ENCODE measurements at places on chromosomes 7 and 10.

DNA sequence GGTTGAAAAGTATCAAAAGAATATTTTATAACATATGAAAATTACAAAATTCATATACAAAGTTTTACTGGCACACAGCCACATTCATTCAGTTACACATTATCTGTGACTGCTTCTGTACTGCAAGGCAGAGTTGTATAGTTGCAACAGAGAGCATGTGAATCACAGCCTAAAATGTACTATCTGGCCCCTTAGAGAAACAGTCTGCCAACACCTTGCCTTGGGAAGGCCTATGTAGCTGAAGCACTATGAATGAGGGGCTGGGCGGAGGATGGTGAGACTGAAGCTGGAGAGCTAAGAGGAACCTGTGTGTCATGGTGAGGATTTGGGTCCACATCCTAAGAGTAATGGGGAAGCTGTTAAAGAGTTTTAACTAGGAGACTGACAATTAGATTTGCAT is 35.7 kb downstream of the PDZD8 start:
- peak; percentile 59 for DNase-seq

GRCh38 chr10:27660711-27661110 is 84.9 kb downstream of the MKX start:
- no peak for DNase-seq

DNA sequence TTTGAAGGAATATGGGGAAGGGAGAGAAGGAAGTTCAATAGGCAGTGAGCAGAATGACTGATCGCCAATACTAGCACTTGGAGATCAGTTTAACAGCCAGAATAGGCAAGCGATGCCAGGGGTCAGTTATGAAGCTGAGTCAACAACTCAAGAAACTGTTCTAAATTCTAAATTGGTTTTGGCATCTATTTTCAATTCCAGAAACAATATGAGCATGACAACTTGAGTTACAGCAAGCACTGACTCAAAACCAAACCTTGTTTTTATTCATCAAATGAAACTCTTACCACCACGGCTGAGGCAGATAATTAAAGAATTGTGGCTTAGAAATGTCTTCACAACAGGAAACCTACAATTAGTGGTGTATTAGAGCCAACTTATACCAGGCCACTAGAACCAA is 180.5 kb upstream of the ASAH2 start:
- DNase-seq: peak; percentile 75

DNA sequence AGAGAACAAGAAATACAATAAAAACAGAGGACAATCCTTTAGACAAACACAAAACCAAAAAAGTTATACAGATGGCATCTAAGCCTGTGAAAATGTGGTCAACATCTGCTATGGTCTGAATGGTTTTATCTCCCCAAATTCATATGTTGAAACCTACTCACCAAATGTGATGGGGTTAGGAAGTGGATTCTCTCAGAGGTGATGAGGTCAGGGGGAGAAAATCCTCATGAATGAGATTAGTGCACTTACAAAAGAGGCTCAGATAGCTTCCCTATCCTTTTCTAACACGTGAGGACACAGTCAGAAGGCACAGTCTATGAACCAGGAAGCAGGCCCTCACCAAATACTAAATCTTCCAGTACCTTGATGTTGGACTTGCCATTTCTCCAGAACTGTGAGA is 147.8 kb upstream of the GPR22 start:
- no peak for DNase-seq

DNA sequence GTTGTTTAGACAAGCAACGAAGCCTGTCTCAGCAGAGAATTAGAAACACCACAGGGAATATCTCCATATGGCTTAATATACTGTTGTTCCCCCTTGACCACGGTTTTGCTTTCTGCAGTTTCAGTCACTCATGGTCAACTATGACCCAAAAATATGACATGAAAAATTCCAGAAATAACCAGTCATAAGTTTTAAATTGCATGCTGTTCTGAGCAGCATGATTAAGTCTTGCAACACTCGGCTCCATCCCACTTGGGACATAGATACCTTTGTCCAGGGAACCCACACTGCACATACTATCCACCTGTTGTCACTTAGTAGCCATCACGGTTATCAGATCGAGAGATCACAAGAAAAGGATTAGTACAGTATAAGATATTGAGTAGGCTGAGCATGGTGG is 60.7 kb upstream of the FOXK1 start:
- DNase-seq: peak; percentile 62

GRCh38 chr7:1922071-1922869 is 252.2 kb downstream of the ELFN1 start:
- DNase-seq: peak; percentile 88

GRCh38 chr10:75108684-75109458 is 2.6 kb upstream of the SAMD8 start:
- no peak for DNase-seq

GRCh38 chr7:139992353-139993044 is 70.3 kb downstream of the PARP12 start:
- DNase-seq: no peak

GRCh38 chr10:27746397-27747095 is 927 bp upstream of the MKX start:
- DNase-seq: no peak

DNA sequence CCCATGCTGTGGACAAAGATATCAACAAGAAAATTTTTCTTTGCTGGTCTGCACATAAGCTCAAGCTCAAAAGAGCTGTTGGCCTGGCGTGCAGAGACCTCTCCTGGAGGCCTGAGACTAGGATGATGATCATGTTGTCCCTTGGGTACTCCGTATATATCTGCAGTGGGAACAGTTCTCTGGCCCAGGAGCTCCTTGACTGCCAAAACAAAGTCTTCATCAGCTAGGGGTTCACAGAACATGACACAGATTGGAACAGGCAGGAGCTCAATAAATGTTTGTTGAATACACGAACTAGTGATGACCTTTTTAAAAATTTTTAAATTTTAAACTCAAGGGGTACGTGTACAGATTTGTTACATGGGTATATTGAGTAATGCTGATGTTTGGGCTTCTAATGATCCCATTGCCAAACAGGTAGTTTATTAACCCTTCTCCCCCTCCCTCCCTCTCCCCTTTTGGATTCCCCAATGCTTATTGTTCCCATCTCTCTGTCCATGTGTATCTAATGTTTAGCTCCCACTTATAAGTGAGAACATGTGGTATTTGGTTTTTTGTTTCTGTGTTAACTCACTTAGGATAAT is 49.1 kb downstream of the ZNF783 start:
- no peak for DNase-seq

DNA sequence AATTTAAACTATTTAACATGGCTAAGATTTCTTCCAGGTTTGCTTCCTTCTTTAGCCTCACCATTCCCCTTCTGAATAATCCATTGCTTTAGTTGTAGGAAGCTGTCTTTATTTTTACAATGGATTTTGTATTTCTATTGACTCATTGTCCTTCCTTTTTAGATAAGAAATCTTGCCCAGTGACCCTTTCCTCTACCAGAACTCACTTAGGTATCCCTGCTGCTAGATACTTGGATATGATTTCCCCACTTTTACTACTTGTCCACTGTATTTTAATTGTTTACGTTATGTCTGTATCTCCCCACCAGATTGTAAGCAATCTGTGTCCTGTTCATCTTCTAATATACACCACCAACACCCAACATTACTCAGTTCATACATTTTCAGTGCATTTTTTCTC is 47.7 kb upstream of the MDFIC start:
- no peak for DNase-seq

GRCh38 chr10:20726381-20726780 is 170.7 kb downstream of the NEBL start:
- DNase-seq: no peak

DNA sequence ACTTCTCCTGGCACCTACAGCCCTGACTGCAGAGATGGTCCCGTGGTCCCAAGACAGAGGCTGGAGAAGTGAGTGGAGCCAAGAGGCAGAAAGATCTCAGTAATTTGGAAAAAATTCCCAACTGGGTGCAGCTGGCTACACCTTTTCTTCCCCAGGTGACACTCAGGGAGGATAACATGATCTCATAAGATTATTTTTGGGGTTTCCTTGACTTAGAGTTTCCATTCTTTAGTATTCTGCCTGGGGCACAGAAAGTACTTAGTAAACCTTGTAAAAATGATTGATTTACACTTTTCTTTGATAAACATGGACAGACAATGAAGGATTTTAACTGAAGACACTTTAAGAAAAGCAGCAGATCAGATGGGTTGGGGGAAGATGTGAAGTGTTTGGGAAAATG is 38.6 kb downstream of the HECW1 start:
- no peak for DNase-seq

- no peak for DNase-seq
These were observed 323.3 kb upstream of the ZMIZ1 start for GRCh38 chr10:78745441-78745840.

DNA sequence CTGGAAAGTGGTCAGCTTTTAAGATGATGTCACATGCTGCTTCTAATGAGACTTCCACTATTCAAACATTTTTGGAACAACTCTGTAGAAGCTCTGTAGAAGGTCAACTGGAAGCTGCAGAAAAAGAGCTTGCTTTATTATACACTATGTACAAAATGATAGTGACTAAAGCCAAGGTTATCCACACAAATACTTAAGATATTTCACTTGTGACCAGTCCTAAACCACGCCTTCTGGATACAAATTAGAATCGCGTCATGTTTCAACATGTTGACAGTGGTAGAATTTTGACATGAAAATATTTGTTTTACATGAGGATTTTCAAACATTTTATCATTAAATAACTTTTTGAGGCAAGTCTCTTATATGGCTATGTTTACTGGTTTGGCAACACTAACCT is 499.6 kb upstream of the PHF14 start:
- DNase-seq: peak; percentile 6

DNA sequence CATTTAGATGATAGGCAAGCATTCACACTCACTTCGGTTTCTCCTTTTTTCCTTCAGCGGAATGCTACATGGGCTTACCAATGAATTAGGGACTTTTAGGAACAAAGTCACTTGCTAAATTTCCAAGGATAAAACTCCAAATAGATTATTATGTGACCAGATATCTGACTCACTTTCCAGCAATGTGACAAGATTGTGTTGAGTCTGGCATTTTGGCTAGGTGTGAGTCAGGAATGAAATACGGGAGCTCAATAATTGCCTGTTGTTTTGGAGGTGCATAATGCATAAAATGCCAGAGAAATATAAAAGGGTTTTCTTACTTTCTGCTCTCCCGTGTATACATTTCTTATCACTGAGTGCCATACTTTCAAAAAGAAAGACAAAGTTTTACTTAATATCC is 721.1 kb downstream of the KCNMA1 start:
- no peak for DNase-seq

GRCh38 chr7:92904244-92905131 is 68.1 kb upstream of the CDK6 start:
- DNase-seq: peak; percentile 96

DNA sequence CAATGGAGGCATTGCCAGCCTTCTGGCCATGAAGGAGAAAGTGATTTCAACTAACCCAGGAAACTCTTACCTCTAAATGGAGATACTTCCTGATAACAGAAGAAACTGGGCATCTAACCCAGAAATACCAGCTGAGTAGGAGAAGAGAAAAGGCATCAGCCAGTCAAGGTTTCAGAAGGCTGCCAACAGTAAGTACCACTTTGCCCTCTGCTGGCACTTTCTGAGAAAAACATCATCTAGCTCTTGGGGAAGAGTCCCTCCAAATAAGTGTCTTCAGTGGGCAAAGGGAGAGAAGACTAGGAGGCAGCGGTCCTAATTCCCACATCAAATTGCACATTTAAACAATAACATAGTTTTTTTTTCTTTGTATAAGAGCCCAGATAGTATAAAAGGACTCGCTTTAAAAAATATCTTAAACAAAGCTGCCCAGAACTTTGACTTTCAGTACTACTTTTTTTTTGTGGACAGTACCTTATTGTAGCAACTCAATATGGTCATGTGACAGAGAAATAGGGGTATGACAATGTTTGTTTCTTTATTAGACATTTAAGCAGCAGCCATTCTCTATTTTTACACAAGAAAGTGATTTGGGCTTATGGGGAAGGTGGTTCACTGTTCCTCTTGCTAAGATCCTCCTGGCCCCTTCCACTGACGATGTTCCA is 157.3 kb downstream of the CTTNBP2 start:
- peak; percentile 63 for DNase-seq

DNA sequence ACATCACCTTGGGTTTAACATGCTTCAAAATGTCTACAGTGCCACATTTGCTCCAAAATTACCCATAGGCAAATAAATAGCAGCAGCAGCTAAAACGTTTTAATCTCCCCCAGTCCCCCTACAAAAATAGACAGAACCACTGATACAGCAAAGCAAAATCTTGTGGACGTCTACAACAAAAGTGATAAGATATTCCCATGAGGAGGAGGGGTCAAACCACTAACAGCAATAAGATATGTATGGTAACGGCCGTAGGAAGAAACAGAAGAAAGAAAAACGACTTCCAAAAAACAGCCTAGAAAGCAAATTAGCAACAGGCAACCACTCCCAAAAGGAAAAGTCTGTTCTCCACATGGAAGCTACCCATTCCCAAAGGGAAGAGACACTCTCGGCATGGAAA is 34.5 kb upstream of the ST8SIA6 start:
- DNase-seq: no peak

- no peak for DNase-seq
These were observed 12.1 kb downstream of the CNNM1 start for GRCh38 chr10:99341248-99341647.

DNA sequence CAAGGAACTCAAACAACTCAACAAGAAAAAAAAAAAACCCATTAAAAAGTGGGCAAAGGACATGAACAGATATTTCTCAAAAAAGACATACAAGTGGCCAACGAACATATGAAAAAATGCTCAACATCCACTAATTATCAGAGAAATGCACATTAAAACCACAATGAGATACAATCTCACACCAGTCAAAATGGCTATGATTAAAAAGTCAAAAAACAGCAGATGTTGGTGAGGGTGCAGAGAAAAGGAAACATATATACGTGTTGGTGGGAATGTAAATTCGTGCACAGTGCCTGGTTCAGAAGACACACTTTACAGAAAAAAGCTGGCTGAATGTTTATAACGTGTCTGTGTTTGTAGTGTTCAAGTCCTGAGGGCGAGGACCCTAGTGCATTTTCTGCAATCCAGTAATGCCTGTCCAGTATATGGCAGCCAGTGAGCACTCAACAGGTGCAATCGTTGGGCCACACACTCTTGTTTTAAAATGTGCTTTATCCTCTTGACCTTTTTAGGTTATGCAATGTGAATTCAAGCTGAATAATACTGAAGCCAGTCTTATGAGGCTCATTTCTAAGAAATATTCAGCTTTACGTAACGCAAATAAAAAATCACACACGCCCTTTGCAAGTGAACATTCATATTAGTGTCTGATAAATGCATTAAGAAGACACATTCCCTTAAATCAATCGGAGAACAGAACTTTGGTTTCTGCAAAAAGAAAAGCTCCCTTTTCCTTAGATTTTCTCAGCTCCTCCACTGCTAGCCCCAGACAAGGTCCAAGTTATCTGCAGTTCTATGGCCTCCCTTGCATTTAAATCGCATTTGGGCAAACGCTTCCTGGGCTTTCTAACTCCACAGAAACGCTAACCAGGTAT is 813 bp upstream of the MTURN start:
- no peak for DNase-seq

DNA sequence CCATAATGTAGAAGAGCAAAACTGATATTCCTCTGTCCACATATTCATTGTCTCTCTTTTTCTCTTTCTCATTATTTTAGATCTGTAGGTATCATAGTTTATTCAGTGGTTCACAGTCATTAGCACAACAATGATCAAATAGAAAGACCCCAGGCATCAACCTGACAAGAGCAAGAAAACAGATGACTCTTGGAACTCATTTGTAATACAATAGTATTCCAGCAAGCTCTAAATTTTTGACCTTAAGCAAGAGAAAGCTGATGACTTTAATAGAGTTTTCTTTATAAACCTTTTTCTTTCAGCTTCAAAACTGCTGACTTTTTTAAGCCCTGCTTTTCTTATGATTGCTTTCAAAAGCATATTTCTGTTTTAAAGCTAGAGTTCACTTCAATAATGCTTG is 507.5 kb upstream of the SORCS1 start:
- DNase-seq: no peak

GRCh38 chr7:1027242-1028043 is 16.9 kb upstream of the GPR146 start:
- peak; percentile 31 for DNase-seq

All from fibroblast of mammary gland (primary cell).